HFF-Myc (cell line): ENCODE measurements at places on chromosomes 11 and 22.

GRCh38 chr11:12473381-12473780, 96.0 kb downstream of the PARVA start:
- DNase-seq, result no peak

DNA sequence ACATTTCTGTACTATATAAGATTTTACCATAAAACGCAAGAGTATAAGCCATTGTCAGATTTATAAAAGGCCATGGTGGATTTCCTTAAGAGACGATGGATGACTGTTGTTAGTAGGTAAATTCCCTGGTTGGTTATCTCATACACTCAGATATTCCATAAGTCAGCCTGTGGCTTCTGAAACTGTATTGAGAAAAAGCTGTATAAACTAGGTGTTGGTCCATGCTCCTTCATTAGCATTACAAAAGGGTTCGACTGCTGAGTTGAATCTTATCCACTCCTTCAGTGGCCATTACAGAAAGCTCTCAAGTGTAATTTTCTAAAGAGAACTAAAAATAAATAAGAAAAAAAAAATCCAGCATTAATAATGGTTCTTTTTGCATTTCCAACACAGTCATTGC, 5.3 kb downstream of the GRAP2 start:
- DNase-seq, result no peak

DNA sequence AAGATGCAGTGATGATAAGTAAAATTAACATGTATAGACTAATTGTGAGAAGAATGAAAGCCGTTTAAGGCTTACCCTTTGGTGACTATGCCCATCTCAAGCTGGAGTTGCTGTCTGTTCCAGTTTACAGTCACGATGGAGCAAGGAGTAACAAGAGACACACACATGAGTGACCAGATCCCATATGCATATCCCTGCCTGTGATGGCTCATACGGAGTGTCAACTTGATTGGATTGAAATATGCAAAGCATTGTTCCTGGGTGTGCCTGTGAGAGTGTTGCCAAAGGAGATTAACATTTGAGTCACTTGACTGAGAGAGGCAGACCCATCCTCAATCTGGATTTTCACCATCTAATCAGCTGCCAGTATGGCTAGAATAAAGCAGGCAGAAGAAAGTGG, 786.8 kb downstream of the FAM181B start:
- DNase-seq, result no peak

- DNase-seq, result no peak
These were observed 2.3 kb downstream of the IL2RB start for GRCh38 chr22:37147186-37147990.

DNA sequence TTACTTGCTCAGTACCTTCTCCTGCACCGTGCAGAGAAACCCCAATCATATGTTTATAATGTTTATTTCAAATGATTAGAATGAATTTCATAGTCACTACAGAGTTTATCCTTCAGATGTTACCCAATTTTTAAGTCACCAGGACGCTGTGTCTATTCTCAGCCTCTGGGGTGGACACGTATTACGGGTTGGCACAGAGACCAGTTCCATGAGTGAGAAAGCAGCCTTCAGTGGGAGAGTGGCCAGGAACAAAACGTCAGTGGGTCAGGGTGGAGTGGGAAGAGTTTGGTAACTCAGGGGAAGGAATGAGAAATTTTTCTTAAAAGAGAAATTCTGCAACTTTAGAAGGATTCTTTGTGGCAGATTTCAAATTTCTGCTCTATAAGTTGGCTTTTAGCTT, 77.1 kb upstream of the MTMR2 start:
- no peak for DNase-seq

DNA sequence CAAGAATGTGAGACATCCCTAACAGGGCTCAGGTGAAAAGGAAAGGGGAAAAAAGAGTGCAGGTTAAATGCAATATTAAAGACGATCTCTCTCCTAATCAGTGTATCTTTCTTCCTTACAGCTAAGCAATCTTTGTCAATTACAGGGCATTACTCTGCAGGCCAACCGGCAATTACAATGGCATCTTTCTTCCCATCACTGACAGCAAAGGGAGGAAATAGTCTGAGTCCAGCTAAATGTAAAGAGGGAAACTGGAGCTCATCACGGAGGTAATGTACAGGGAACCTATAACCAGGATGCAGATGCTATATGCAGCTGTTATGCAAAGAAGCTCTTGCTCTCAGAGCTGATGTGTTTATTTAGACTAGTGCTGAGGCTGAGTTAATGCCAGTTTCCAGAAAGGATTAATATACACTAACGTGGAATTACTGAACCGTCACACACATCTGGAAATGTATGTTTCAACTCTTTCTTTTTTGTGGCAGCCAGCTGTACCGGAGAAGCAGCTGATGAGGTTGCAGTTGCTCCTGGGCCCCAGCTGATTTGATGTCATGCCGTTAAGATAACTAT, 121.6 kb downstream of the KIRREL3 start:
- peak; percentile 2 for DNase-seq

DNA sequence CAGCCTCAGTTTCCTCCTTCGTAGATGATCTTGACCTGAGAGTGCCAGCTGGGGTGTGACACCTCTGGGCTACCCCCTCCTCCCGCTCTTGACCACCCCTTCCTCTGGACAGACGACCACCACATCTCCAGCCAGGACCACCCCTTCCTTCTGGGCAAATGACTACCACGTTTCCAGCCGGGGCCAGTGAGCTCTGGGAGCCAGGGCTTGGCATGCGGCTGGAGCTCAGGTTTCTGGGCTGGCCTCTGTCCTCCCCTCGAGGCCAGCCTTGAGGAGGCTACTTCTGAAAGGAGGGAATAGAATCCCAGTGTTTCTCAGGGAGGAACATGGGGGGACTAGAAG, 120.9 kb downstream of the KCNQ1OT1 start:
- DNase-seq, result no peak

DNA sequence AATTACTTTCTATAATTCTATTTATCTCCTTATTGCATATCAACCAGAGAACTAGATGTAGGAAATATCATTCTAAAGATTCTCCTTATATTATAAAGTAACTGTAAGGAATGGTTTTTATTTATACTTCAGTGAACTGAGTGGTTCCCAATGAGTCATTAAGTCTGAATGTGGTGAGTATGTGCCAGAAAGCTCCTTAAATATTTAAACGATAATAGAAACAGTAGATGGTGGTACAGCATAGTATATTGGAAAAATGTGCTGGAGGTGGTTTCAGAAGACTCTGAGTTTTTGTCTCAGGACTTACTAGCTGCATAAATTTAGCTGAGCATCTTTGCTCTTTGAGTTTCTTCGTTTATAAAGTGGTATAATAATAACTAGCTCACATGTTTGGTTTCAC, 653.5 kb downstream of the FAM181B start:
- DNase-seq, result no peak

- no peak for DNase-seq
These were observed 724.2 kb downstream of the BRD1 start for GRCh38 chr22:49103314-49104059.

GRCh38 chr11:3171931-3172560, 6.9 kb upstream of the OSBPL5 start:
- DNase-seq, result no peak

DNA sequence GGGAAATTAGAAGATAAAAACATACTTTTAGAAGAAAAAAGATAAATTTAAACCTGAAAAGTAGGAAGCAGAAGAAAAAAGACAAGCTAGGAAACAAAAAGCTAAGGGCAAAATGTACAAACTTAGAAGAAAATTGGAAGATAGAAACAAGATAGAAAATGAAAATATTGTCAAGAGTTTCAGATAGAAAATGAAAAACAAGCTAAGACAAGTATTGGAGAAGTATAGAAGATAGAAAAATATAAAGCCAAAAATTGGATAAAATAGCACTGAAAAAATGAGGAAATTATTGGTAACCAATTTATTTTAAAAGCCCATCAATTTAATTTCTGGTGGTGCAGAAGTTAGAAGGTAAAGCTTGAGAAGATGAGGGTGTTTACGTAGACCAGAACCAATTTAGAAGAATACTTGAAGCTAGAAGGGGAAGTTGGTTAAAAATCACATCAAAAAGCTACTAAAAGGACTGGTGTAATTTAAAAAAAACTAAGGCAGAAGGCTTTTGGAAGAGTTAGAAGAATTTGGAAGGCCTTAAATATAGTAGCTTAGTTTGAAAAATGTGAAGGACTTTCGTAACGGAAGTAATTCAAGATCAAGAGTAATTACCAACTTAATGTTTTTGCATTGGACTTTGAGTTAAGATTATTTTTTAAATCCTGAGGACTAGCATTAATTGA, 1.0 kb downstream of the MALAT1 start:
- no peak for DNase-seq

DNA sequence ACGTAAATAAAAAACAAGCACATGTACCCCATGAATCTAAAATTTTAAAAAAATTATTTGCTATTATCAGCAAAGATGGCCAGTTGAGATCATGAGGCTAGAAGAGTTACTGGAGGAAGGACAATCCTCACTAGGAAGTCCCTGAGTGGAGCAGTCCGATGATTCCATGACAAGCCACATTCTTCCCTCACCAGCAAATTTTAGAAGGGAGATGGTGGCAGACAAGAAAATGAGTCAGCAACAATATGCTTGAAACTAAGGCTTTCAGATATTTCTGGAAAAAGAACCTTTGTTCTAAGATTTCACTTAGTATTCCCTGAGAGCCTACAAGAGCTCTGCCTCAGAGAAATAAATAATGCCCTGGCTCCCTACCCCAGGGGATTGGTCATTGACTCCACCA, 34.9 kb downstream of the P4HA3 start:
- DNase-seq, result no peak

- no peak for DNase-seq
These were observed 635.4 kb downstream of the BRD1 start for GRCh38 chr22:49192180-49192856.
